ENCODE measurements at places on chromosomes 1 and 21.

- no peak overlapping the region for H3K4me3 ChIP-seq
- no peak for DNase-seq
- no peaks in the 10 kb centered on the region for H3K36me3 ChIP-seq
Measured at GRCh38 chr1:169521226-169521625, 35.5 kb upstream of the SLC19A2 start.

DNA sequence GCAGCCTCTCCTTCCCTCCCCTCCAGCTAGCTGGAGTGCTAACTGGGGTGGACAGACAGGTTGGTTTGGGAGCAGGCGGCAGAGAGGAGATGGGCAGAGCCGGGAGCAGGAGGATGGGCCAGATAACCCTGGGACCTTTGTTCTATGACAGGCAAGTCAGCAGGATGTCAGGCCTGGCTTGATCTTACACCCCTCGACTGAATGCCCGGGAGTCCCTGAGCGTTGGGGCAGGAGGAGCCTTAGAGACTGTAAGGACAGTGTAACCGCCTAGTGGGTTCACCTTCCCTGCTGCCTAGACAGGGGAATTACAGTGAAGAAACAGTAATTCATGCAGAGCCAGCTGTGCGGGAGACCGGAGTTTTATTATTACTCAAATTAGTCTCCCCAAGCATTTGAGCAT, 60.2 kb downstream of the MDM4 start:
- peak overlapping the region; percentile 27 for H3K27ac ChIP-seq
- no peak overlapping the region for H3K4me3 ChIP-seq
- peaks cover 40% of the 10 kb centered on the region for H3K36me3 ChIP-seq
- H3K27me3 ChIP-seq: no peaks in the 10 kb centered on the region

DNA sequence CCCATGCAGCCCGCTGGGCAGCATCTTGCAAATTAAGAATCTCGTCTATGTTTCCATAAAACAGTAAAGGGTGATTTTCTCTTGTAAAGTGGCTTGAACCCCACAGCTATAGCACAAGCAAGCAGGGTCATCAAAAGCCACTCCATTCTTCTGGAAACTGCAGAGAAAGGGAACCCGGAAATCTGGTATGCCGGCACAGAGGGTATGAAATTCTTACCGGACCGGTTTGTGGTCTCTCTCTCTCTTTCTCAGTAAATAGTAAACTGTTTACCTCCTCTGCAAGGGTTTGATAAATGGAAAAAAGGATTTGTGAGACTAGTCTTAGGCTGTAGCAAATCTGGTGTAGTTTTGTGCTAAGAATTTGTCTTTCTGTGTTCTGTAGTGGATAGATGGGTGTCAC, 2.7 kb upstream of the ADSS2 start:
- H3K4me1 ChIP-seq: peaks cover 19% of the 10 kb centered on the region
- DNase-seq: no peak
- no peaks in the 10 kb centered on the region for H3K27me3 ChIP-seq
- H3K27ac ChIP-seq: no peak overlapping the region
- H3K4me3 ChIP-seq: no peak overlapping the region

- H3K4me1 ChIP-seq: peaks cover 3% of the 10 kb centered on the region
- no peak overlapping the region for H3K27ac ChIP-seq
- H3K27me3 ChIP-seq: no peaks in the 10 kb centered on the region
- DNase-seq: no peak
- peaks cover 43% of the 10 kb centered on the region for H3K36me3 ChIP-seq
- H3K4me3 ChIP-seq: no peak overlapping the region
Measured at GRCh38 chr1:213269829-213270228, 218.8 kb downstream of the RPS6KC1 start.

DNA sequence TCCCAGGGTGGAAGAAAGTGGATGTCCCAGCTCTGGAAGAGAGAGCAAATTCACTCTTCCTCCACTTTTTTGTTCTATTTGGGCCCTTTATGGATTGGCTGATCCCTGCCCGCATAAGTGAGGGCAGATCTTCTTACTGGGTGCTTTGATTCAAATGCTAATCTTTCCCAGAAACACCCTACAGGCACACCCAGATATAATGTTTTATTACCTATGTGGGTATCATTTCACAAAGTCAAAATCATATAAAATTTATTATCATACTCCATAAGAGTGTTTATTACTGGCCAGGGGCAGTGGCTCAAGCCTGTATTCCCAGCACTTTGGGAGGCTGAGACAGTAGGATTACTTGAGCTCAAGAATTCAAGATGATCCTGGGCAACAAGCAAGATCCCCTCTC, 16.9 kb upstream of the PLA2G4A start:
- no peak for DNase-seq
- H3K27me3 ChIP-seq: no peaks in the 10 kb centered on the region
- no peaks in the 10 kb centered on the region for H3K36me3 ChIP-seq
- no peak overlapping the region for H3K4me3 ChIP-seq
- no peaks in the 10 kb centered on the region for H3K4me1 ChIP-seq

GRCh38 chr1:91546876-91547275, 46.2 kb downstream of the CDC7 start:
- H3K36me3 ChIP-seq: no peaks in the 10 kb centered on the region
- H3K27me3 ChIP-seq: peaks cover 10% of the 10 kb centered on the region
- H3K27ac ChIP-seq: no peak overlapping the region
- H3K4me1 ChIP-seq: peaks cover 11% of the 10 kb centered on the region
- no peak for DNase-seq

GRCh38 chr1:230913496-230913895, 45.2 kb upstream of the C1orf198 start:
- no peak for DNase-seq
- no peaks in the 10 kb centered on the region for H3K27me3 ChIP-seq
- H3K4me1 ChIP-seq: no peaks in the 10 kb centered on the region
- H3K4me3 ChIP-seq: no peak overlapping the region
- H3K27ac ChIP-seq: no peak overlapping the region

- peaks cover 8% of the 10 kb centered on the region for H3K4me1 ChIP-seq
- no peak overlapping the region for H3K27ac ChIP-seq
- no peaks in the 10 kb centered on the region for H3K36me3 ChIP-seq
- DNase-seq: no peak
- H3K4me3 ChIP-seq: no peak overlapping the region
Measured at GRCh38 chr1:161497961-161498360, 7.3 kb upstream of the FCGR2A start.

DNA sequence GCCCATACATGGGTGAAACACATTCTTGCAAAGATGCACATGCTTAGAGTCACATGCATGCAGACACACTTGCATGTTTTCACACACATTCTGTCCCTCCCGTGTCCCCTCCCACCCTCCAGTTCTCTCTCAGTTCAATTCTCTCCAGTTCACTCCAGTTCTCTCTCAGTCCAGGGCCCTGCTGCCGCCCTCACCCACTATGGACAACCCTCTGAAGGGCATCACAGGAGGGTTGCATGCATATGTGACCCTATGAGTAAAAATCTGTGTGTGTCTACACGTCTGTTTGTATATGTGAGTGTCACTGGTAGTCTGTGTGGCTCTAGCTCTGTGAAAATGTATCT, 21.8 kb upstream of the ADGRB2 start:
- peak overlapping the region; percentile 62 for H3K27ac ChIP-seq
- no peak overlapping the region for H3K4me3 ChIP-seq
- H3K4me1 ChIP-seq: peaks cover 45% of the 10 kb centered on the region
- DNase-seq: no peak
- H3K27me3 ChIP-seq: no peaks in the 10 kb centered on the region
- H3K36me3 ChIP-seq: no peaks in the 10 kb centered on the region

DNA sequence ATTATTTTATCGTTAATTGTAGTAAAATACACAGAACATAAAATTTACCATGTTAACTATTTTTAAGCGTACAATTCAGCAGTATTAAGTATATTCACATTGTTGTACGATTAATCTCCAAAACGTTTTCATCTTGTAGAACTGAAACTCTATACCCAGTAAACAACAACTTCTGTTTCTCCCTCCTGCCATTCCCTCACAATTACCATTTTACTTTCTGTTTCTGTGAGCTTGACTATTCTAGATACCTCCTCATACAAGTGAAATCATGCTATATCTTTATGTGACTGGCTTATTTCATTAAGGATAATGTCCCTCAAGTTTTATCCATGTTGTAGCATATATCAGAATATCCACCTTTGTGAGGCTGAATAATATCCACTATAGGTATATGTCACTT, 156.8 kb downstream of the ST6GALNAC3 start:
- H3K27ac ChIP-seq: no peak overlapping the region
- no peak overlapping the region for H3K4me3 ChIP-seq
- H3K4me1 ChIP-seq: peaks cover 24% of the 10 kb centered on the region
- H3K27me3 ChIP-seq: peaks cover 2% of the 10 kb centered on the region
- no peaks in the 10 kb centered on the region for H3K36me3 ChIP-seq

DNA sequence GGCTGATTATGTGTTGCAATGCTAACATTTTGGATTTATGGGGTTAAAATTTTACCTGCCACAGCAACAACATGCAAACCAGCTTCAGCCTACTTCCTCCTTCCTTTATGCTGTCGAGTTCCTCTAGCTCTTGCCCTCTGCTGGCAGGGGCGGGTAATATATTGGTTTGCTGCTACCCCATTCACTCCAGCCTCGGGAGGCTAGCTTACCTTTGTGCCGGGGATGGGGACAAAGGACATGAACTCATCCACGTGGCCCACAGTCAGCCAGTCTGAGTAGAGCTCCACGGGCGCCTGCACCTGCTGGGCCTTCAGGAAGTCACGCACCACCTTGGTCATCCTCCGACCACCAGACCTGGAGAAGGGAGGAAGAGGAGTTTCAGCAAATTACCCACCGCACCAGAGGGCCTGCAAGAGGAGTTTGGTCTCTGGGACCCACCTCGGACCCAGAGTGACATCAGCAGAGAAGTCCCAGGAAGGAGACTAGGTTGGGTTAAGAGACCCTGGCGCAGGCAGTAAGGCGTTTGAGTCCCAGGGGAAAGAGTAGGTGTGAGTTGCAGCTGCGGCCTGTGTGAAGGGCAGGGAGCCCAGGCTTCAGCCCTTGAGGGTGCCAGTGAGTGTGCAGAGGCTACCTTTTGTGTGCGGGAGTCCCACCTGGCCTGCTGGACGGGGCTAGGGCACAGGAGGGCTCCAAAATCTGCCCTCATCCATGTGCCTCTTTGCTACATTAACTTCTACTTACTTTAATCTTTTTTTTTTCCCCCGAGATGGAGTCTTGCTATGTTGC, 21.8 kb upstream of the SDHB start:
- no peaks in the 10 kb centered on the region for H3K4me1 ChIP-seq
- no peak for DNase-seq
- no peaks in the 10 kb centered on the region for H3K36me3 ChIP-seq
- H3K27me3 ChIP-seq: no peaks in the 10 kb centered on the region
- no peak overlapping the region for H3K4me3 ChIP-seq

GRCh38 chr21:15353546-15353945, 288.7 kb upstream of the NRIP1 start:
- H3K4me3 ChIP-seq: no peak overlapping the region
- H3K4me1 ChIP-seq: peaks cover 10% of the 10 kb centered on the region
- DNase-seq: no peak
- no peak overlapping the region for H3K27ac ChIP-seq
- H3K36me3 ChIP-seq: no peaks in the 10 kb centered on the region

GRCh38 chr1:25642574-25643108, 26.1 kb downstream of the MAN1C1 start:
- H3K36me3 ChIP-seq: peaks cover 5% of the 10 kb centered on the region
- no peak for DNase-seq
- H3K27ac ChIP-seq: no peak overlapping the region
- no peak overlapping the region for H3K4me3 ChIP-seq
- peaks cover 11% of the 10 kb centered on the region for H3K4me1 ChIP-seq
- H3K27me3 ChIP-seq: peaks cover 54% of the 10 kb centered on the region

- peaks cover 67% of the 10 kb centered on the region for H3K36me3 ChIP-seq
- no peak overlapping the region for H3K4me3 ChIP-seq
- no peak for DNase-seq
- H3K27me3 ChIP-seq: no peaks in the 10 kb centered on the region
- H3K4me1 ChIP-seq: no peaks in the 10 kb centered on the region
Measured at GRCh38 chr1:53804791-53805505, 33.1 kb downstream of the NDC1 start.

GRCh38 chr1:4132352-4133296, 232.6 kb upstream of the C1orf174 start:
- no peak overlapping the region for H3K27ac ChIP-seq
- H3K27me3 ChIP-seq: peaks cover 2% of the 10 kb centered on the region
- no peak for DNase-seq
- no peak overlapping the region for H3K4me3 ChIP-seq

DNA sequence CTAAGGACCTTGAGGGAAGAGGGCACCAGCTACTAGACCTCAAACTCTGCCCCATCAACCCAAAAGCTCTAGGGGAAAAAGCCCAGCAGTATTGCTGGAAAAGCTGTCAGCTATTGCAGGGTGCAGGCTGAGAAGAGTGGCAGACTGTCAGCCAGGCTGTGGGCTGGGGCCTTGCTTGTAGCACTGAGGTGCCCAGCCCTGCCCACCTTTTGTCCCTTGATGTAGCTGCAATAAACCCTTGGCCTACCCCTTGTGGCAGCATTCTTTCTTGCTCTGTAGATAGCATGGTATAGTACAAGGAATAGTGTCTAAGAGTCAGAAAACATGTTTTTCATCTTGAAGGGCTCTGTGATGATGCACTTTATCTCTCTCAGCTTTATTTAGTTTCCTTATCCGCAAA, 39.4 kb downstream of the CDC14A start:
- no peak overlapping the region for H3K27ac ChIP-seq
- no peak overlapping the region for H3K4me3 ChIP-seq
- H3K4me1 ChIP-seq: peaks cover 59% of the 10 kb centered on the region
- H3K27me3 ChIP-seq: no peaks in the 10 kb centered on the region

GRCh38 chr21:37430184-37430821, 63.7 kb downstream of the DYRK1A start:
- no peak overlapping the region for H3K4me3 ChIP-seq
- H3K27ac ChIP-seq: peak overlapping the region; percentile 43
- H3K27me3 ChIP-seq: no peaks in the 10 kb centered on the region
- peaks cover 47% of the 10 kb centered on the region for H3K36me3 ChIP-seq
- DNase-seq: no peak

DNA sequence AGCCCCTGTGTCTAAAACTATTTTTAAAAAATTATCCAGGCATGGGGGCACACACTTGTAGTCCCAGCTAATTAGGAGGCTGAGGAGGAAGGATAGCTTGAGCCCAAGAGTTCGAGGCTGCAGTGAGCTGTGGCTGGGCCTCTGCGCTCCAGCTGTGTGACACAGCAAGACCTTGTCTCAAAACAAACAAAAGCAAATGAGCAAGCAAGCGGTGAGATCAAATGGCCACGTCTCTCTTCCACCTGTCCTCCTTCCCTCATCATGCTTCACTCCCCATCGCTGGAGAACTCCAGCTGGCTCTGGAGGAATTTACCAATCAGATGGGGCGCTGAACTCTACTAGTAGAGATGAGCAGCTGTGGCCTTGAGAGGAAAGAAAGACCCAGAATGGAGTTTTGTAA, 14.0 kb upstream of the REN start:
- H3K27me3 ChIP-seq: no peaks in the 10 kb centered on the region
- no peaks in the 10 kb centered on the region for H3K36me3 ChIP-seq
- H3K4me1 ChIP-seq: no peaks in the 10 kb centered on the region
- no peak overlapping the region for H3K27ac ChIP-seq
- no peak for DNase-seq

- H3K4me3 ChIP-seq: no peak overlapping the region
- peaks cover 44% of the 10 kb centered on the region for H3K36me3 ChIP-seq
- DNase-seq: no peak
- H3K27me3 ChIP-seq: no peaks in the 10 kb centered on the region
Measured at GRCh38 chr1:3864884-3865283, 7.6 kb downstream of the DFFB start.

DNA sequence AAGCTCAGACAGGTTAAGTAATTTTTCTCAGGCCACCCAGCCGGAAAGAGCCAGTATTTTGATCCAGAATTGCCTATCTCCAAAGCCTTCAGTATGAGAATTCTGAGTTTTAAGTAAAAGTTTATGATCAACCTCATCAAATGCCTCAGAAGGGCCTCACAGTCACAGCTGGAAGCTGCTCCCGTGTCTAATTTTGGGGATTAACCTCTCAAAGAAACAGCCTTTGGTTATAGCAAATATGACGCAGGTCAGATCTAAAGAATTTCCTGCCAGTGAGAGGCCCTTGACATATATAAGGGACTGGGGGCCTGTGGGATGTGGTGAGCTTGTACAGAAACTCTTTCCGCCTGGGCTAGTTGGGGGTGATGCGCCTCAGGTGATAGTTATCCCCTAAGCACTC, 2.3 kb downstream of the EXTL1 start:
- no peaks in the 10 kb centered on the region for H3K4me1 ChIP-seq
- H3K27me3 ChIP-seq: peaks cover 6% of the 10 kb centered on the region
- H3K27ac ChIP-seq: no peak overlapping the region
